K562 (cell line): ENCODE measurements at places on chromosomes 7 and 10. TPM values are rescaled to one million over a fixed set of nuclear protein-coding genes. Genes with fewer than 3 reads are reported as not detected.

Gene TMEM178B
- 0.01 and 0.03 TPM in 2 replicates for polyA plus RNA-seq

Gene CDNF
- 1.1 and 1.6 TPM in 2 replicates for polyA plus RNA-seq

Gene SPDYE2B
- not detected in 2 replicates for polyA plus RNA-seq

Gene TSPAN33
- polyA plus RNA-seq: 0.19 TPM in 1 of 2 replicates, not detected in the other

Gene TRIM50
- polyA plus RNA-seq: not detected in 2 replicates

Gene STOX1
- polyA plus RNA-seq: 0.09 and 1.1 TPM in 2 replicates

Gene FAM24B
- 14.5 TPM in 2 replicates for polyA plus RNA-seq

Gene MXI1
- polyA plus RNA-seq: 12.9 and 13.4 TPM in 2 replicates

Gene LRIT1
- polyA plus RNA-seq: not detected in 2 replicates

Gene SEMA3E
- not detected in 2 replicates for polyA plus RNA-seq

DNA sequence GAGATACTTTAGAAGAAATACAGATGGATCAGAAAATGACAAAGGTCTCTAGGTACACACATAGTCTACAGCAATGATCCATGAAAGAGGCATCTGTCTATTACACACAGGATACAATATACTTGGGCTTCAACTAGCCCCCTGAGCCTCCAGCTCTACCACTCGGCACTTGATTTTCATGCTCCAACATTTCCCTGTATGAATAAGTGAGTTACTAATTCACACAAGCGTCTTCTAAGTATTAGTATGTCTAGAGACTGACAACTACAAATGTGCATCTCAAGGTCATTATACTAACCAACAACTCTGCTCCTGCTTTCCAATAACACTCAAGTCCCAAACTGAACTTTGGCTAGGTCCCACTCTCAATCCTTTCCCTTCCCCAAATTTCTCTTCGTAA is 8.3 kb downstream of the FAM204A start:
- no peak for DNase-seq

- no peak for DNase-seq
Measured at GRCh38 chr10:78656417-78657162, 412.2 kb upstream of the ZMIZ1 start.

- no peak for DNase-seq
Measured at GRCh38 chr10:60316029-60316428, 73.6 kb downstream of the ANK3 start.

GRCh38 chr10:63304146-63304545 is 161.6 kb downstream of the JMJD1C start:
- no peak for DNase-seq

DNA sequence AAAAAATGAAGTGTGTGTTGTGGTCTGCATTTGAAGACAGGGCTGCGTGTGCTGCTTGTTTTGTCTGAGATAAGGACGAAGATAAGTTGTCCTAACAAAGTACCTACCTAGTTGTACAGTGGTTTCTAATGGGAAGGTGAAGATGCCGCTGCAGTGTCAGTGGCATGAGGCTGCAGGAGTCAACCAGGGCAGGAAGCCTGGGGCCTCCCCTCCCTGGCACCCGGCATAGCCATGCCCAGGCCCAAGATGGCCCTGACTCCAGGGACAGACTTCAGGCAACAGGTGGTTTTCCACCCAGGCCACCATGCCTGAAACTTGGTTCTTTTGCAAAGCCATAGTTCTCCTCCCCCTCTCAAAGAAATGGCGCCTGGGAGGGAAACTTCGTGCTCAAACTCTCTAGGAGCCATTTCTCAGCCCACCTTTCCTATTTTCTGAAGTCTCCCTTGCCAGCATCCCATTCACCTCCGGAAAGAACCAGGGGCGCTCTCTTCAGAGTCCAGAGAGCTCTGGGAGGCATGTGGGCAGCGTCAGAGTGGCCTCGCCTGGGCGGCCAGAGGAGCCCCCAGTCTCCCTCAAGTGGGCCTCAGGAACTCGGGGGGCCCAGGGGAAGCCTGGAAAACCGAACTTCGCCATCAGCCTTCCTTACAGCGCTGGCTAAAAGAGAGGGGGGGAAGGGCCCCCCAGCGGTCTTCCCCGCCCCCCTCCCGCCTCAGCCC is 2.1 kb upstream of the KAT6B start:
- peak; percentile 17 for DNase-seq

DNA sequence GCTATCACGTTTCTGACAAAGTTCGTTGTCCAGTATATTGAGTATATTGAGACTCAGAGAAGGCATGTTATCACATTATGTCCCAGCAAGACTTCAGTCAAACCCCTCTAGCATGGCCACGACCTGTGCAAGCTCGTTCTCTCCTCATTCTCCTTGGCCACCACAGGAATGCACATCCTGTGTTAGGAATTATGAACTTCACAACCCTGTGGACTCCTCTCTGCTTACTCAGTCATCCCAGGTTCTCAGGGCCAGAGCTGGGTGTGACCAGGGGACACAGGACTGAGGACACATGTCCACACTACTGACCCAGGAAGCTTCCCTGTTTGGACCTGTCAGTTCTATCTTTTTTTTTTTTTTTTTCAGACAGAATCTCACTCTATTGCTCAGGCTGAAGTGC is 4.4 kb downstream of the SH2D4B start:
- no peak for DNase-seq

GRCh38 chr10:78155722-78156121 is 122.1 kb downstream of the RPS24 start:
- no peak for DNase-seq

DNA sequence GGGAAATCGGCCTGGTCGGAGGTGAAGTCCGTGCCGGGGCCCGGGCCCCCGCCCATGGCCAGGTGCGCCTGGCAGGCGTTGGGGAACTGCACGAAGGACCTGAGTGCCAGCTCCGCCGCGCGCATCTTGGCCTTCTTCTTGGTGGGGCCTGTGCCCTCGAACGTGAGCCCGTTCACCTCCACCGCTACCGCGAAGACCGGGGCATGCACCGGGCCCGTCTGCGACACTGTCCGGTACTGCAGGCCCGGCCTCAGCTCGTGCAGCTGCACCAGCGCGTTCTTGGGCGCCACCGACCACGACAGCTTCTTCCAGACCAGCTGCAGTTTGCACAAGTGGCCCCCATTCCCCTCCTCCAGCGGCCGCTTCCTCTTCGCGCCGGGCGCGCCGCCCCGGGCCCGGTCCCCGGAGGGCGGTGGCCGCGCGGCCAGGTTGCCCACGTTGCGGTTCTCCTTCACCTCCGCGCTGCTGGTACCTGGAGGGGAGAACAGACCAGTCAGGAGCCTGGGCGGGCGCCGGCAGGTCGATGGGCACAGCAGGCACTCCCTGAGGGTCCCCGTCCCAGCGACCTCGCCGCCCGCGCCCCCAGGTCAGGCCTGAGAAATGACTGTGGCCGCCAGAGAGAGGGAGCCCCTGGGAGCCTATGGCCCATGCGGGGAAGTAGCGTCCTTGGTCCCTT is 307.4 kb downstream of the WDR37 start:
- DNase-seq: no peak

DNA sequence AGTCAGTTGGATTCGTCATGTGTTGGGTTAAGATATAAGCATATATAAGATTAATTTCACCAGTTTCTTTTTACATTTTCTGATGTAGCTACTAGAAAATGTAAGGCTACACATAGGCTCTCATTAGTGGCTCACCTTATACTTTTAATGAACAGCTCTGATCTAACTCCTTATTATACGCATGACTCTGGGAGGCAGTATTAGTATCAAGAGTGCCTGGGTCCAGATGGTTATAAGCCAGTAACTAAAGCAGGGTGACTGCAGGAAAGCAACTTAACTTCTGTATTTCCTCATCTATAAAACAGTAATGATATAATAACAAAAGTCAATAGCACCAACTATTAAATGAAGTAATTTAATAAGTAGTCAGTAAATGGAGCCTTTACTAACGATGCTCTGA is 1.4 kb upstream of the ELMO1 start:
- DNase-seq: no peak

DNA sequence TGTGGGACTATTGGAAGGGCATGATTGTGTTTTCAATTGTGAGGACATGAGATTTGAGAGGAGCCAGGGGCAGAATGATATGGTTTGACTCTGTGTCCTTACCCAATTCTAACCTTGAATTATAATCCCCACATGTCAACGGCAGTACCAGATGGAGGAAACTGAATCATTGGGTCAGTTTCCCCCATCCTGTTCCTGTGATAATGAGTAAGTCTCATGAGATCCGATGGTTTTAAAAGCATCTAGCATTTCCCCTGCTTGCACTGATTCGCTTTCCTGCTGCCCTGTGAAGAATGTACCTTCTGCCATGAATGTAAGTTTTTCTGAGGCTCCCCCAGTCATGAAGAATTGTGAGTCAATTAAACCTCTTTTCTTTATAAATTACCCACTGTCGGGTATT is 1367.1 kb downstream of the XPNPEP1 start:
- no peak for DNase-seq

GRCh38 chr10:101000915-101001658 is 1.5 kb downstream of the LZTS2 start:
- peak; percentile 64 for DNase-seq

- no peak for DNase-seq
Measured at GRCh38 chr10:110190170-110190569, 17.2 kb upstream of the MXI1 start.

DNA sequence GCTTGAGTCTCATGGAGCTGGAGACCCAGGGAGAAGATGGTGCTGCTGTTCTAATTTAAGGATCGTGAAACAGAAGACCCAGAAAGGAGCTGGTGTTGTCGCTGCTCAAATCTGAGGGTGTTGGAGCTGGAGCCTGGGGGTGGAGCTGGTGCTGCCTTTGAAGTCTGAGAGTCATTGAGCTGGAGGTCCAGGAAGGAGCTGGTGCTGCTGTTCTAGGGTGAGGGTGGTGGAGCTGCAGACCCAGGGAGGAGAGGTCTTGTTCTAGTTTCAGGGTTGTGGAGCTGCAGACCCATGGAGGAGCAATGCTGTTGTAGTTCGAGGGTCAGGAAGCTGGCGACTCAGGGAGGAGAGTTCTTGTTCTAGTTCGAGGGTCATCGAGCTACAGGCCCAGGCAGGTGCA is 84.1 kb upstream of the ZNF479 start:
- DNase-seq: no peak

DNA sequence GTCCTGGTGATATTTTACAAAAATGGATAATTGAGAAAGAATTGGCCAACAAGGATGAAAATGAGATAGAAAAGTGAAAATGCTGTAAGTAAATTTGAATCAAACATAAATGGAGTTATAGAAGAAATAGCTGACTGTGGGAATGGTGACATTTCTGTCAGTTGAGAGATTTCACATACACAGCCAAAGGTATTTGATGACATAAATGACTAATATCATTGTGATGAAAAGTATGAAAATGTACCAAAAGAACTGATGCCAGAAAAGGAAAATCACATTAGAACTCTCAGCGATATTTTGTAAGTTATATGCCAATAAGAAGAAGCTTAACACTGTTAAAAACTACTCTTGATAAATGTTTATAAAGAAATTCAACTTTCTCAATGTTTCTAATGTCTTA is 54.9 kb downstream of the TFPI2 start:
- DNase-seq: no peak

DNA sequence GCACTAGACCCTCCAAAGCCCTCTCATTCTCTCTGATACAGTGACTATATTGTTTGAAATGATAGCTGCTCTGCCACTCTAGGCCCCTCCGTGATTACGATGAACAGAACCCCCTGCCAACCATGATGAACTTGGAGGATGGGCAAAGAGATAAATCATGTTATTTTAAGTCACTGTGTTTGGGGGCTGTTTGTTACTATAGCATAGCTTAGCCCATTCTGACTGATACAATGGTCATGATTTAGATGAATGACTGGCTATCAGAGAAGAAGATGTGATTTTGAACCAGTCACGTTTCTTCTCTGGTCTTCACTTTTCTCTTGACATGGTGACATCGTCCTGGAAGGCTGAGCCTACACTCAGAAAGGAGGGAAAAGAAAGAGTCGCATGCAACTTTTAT is 95.4 kb upstream of the HABP2 start:
- DNase-seq: no peak

DNA sequence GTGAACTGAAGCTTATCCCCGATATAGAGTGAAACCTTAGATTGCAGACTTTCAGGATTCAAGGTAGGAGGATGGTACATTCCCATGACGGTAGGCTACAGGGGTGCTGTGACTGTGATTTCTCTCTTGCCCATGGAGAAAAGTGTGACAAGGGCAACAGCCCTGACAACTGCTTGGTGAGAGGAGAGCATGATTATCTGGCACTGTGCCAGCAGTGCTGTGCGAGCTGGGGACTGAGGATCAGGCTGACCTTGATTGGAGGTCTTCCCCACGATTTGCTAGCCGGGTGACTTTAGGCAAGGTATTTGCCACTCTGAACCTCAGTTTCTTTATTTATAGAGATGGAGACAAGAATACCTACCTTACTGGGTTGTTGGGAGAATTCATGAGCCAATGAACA is 229.5 kb downstream of the PTEN start:
- DNase-seq: peak; percentile 25

DNA sequence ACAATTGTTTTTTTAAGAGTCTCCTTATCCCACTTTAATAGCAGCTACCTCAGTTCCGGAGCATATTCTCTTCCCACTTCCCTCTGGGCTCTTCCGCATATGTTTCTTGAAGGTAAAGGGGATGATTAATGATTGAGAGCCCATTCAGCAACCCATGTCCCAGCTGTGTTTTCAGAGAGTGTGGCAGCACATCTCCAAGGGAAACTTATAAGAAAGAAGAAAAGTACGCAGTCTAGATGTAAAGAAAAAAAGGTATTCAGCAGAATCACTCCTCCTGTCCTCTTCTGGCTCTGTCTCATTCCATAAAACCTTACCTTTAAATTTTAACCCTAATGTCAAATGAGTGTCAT is 9.7 kb upstream of the ANKRD7 start:
- no peak for DNase-seq

DNA sequence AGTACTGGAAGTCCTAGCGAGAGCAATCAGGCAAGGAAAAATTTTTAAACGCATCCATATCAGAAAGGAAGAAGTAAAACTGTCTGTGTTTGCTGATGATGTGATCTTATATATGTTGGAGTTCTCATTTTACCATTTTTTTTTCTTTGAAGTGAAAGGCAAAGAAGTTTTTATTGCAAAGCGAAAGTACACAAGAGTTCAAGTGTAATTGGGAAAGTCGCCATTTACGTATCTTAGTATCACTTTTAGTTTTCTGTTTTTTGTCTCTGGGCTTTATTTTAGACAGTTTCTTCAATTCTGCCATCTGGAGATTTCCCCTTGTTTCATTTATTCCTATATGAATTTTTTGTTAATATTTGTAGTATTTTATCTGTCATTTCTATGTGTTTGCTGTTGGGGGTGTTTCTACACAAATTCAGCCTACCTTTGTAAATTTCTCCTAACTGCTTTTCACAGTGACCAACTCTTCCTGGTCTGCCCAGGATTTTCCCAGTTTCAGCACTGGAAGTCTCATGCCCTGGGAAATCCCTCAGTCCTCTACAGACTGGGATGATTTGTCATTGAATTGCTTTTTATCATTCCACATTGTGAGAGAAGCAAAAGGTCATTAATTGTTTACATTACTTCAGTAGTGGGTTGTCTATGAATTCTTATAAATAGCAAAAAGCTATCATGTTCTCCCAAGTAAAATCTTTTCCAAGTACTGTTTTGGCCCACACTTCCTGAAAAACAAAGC is 23.2 kb downstream of the BET1 start:
- no peak for DNase-seq

GRCh38 chr7:54798530-54798929 is 39.5 kb upstream of the SEC61G start:
- DNase-seq: no peak

- DNase-seq: peak; percentile 11
Measured at GRCh38 chr10:94066411-94066810, 72.7 kb downstream of the PLCE1 start.
